ENCODE measurements at places on chromosomes 2 and 18. TPM values are rescaled to one million over a fixed set of nuclear protein-coding genes. Genes with fewer than 3 reads are reported as not detected.

Gene HJURP
- 115 TPM for total RNA-seq

Gene ANKRD62
- not detected for total RNA-seq

Gene VIT
- total RNA-seq = 2.9 TPM

Gene WNT6
- total RNA-seq = 4.2 TPM

DNA sequence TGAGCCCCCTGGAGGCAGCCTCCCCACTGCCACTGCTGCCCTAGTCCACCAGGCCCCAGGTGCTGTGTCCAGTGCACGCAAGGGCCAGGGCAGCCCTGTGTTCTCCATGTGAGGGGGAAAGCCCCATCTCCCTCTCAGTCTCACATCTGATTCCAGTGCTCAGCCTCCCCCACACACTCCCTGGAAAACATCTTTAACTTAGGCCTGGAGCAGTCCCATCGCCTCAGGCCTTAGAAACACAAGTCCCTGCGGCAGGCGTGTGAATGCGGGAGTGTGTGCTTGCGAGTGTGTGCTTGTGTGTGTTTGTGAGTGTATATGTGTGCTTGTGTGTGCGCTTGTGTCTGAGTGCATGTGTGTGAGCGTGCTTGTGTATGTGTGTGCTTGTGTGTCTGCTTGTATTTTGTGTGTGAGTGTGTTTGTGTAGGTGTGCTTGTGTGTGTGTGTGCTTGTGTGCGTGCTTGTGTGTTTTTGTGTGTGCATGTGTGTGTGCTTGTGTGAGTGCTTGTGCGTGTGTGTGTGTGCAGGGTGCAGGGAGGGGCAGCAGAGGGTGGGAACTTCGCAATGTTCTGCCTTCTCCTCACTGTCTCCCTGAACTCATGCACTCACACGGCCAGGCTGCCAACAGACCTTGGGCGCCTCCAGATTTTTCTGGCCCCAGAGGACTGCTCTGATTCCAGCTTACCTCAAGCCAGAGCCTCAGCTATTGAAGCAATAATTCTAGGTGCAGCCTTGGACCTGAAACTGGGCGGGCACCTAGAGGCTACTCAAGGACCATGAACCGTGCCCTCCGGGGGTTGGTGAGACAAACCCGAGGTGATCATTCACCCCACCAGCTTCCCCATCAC is 139.6 kb downstream of the CABLES1 start:
- DNase-seq = no peak

GRCh38 chr2:25187729-25188350 is 19.5 kb upstream of the POMC start:
- DNase-seq = no peak

DNA sequence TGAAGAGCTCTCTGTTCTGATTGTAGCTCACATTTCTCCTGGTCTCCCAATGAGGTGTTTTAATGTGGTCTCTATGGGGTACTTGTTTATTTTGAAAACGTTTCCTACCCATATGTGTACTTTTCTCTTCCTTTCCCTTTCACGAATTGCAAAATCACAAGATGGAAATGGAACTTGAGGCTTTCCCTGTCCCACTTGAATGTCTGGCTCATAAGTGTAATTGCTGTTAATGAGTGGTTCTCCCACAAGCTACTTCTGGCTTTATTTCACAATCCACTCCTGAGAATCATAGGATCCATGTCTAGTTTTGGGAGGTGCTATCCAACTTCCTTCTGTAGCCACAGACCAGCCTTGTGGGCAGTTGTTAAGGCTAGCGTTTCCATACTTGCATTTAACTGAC is 81.1 kb upstream of the CAVIN2 start:
- peak; percentile 66 for DNase-seq

Gene PLB1
- total RNA-seq = 1.6 TPM

Gene UGT1A5
- not detected for total RNA-seq

GRCh38 chr2:135048122-135048521 is 875 bp upstream of the MAP3K19 start:
- DNase-seq = no peak

GRCh38 chr18:36314754-36315153 is 17.2 kb downstream of the FHOD3 start:
- DNase-seq = peak; percentile 79

GRCh38 chr2:153461453-153461852 is 17.1 kb downstream of the RPRM start:
- DNase-seq = no peak
